Thoracic aorta endothelial cell (primary cell): ENCODE measurements at places on chromosomes 12 and 14. TPM values are rescaled to one million over a fixed set of nuclear protein-coding genes. Genes with fewer than 3 reads are reported as not detected.

The MSRB3 gene
- total RNA-seq, result 44.4 and 58.2 TPM in 2 replicates

The OAS3 gene
- 14.0 and 24.5 TPM in 2 replicates for total RNA-seq

The RNASE3 gene
- not detected in 2 replicates for total RNA-seq

The PMCH gene
- 0.36 and 1.9 TPM in 2 replicates for total RNA-seq
